Activated CD4-positive, alpha-beta T cell treated with anti-CD3 and anti-CD28 coated beads for 36 hours (primary cell): ENCODE measurements at places on chromosomes 5 and 9. TPM values are rescaled to one million over a fixed set of nuclear protein-coding genes. Genes with fewer than 3 reads are reported as not detected.

GRCh38 chr5:124274949-124275348 is 471.5 kb downstream of the ZNF608 start:
- DNase-seq: no peak
- no peak overlapping the region for H3K4me3 ChIP-seq
- H3K27ac ChIP-seq: no peak overlapping the region
- no peaks in the 10 kb centered on the region for H3K36me3 ChIP-seq

Gene SLC1A1
- 0.23 TPM for total RNA-seq

Gene PIP5KL1
- total RNA-seq: 2.8 TPM

GRCh38 chr9:37534412-37534811 is 41.8 kb downstream of the FBXO10 start:
- H3K27ac ChIP-seq: no peak overlapping the region
- no peaks in the 10 kb centered on the region for H3K36me3 ChIP-seq
- no peaks in the 10 kb centered on the region for H3K4me1 ChIP-seq

Gene ZDHHC11
- total RNA-seq: 8.5 TPM

- no peak overlapping the region for H3K4me3 ChIP-seq
- no peaks in the 10 kb centered on the region for H3K4me1 ChIP-seq
- no peak overlapping the region for H3K27ac ChIP-seq
- peaks cover 26% of the 10 kb centered on the region for H3K27me3 ChIP-seq
- no peaks in the 10 kb centered on the region for H3K36me3 ChIP-seq
These were observed 2.0 kb upstream of the GRXCR2 start for GRCh38 chr5:145874765-145875164.

Gene FREM1
- total RNA-seq: not detected

DNA sequence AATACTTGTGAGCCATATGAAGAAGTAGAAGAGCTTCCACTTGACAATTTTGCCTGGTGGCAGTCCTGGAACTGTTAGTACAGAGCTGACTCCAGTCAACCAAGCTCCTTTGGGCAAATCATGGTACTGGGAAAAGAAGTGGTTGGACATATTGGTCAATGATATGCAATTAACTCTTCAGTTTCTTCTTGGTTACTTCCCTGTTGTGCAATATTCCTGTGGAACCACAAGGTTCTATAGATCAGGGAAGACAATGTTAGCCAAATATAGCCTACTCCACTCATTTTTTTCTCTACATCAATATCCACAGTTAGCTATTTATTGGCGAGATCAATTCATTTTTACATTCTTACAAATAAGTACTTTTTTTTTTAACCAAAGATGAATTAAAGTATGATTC is 14.4 kb upstream of the GDA start:
- no peak overlapping the region for H3K4me3 ChIP-seq
- H3K27ac ChIP-seq: no peak overlapping the region
- no peaks in the 10 kb centered on the region for H3K4me1 ChIP-seq

DNA sequence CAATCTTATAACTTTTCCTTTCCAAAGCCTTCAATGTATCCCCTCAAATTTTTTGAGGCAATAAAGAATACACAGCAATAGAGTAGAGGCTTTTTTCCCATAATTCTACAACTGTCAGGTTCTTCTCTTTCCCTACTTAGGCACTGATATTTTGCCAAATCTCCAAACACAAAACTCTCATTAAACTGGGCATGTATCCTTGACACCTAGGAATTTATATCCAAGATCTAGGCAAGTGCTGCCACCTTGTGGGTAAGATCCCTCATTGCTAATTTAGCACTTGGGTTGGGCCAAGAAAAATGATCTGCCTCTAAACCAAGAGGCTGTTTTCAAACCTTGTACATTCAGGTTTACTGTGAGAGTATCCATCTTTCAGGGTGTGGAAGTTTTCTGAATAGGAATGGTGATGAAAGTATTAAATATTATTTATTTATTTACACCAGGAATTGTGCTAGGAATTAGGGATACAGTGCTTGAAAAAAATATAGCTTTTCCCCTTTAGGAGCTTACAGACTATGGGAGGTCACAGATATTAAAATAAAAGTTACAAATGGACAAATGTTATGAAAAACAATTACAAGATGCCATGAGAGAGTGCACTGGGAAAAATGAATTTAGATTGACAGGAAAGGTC is 17.6 kb downstream of the TSTD2 start:
- peak; percentile 72 for DNase-seq
- H3K27ac ChIP-seq: no peak overlapping the region
- H3K27me3 ChIP-seq: no peaks in the 10 kb centered on the region

- no peak for DNase-seq
- H3K27me3 ChIP-seq: peaks cover 75% of the 10 kb centered on the region
- no peak overlapping the region for H3K27ac ChIP-seq
- peaks cover 2% of the 10 kb centered on the region for H3K36me3 ChIP-seq
- H3K4me3 ChIP-seq: peak overlapping the region; percentile 62
These were observed 19.9 kb downstream of the CDKN2A start for GRCh38 chr9:21974343-21974721.

GRCh38 chr5:2544003-2544402 is 207.5 kb downstream of the IRX2 start:
- no peaks in the 10 kb centered on the region for H3K36me3 ChIP-seq
- H3K4me1 ChIP-seq: no peaks in the 10 kb centered on the region
- H3K27ac ChIP-seq: no peak overlapping the region
- H3K4me3 ChIP-seq: no peak overlapping the region

DNA sequence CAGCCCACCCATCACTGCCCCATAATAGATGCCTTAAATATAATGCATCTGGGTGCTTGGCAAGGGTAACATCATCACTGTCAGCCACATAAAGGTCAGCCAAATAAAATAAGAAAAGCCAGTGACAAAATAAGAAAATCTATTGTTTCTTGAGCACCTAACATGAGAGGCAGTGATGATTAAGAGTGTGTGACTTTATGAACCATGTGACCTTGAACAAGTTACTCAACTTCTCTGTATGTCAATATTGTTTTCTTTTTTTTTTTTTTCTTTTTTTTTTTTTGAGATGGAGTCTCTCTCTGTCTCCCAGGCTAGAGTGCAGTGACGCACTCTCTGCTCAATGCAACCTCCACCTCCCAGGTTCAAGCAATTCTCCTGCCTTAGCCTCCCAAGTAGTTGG is 98.7 kb downstream of the CDK5RAP2 start:
- H3K27ac ChIP-seq: no peak overlapping the region

GRCh38 chr9:87189006-87189405 is 241.7 kb upstream of the GAS1 start:
- no peaks in the 10 kb centered on the region for H3K36me3 ChIP-seq
- no peaks in the 10 kb centered on the region for H3K4me1 ChIP-seq
- peaks cover 26% of the 10 kb centered on the region for H3K27me3 ChIP-seq
- no peak overlapping the region for H3K27ac ChIP-seq
- no peak overlapping the region for H3K4me3 ChIP-seq

Gene PITX1
- total RNA-seq: 0.18 TPM

DNA sequence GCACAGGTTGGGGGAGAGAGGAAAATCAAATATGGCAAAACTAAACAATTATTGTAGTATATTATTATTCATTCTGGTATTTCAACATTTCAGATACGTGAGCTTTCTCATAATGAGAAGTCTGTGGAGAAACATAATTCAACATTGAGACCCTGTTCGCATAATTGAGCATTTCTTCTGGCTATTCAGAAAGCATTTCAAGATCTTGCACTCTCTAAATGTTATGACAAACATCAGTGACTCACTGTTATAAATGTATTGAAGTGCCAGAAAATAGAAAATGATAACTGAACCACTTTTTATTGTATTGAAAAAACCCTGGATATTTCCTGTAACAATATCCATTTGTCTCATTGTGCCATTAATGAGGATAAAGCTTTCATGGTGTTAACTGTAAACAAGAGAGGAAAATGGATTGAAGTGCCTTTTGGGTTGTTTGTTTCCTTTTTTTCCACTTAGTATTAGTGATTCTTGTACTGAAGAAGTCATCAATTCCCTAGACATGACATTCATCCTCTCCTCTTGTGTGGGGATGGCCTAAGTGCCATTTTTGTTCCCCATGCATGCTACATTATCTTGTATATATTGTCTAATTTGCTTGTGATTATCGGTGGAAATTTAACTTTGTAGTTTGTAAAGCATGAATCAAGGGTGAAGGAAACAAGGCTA is 124.6 kb downstream of the CAMK4 start:
- DNase-seq: no peak
- H3K36me3 ChIP-seq: peaks cover 41% of the 10 kb centered on the region
- H3K27me3 ChIP-seq: no peaks in the 10 kb centered on the region
- no peak overlapping the region for H3K27ac ChIP-seq
- H3K4me3 ChIP-seq: no peak overlapping the region

- H3K36me3 ChIP-seq: no peaks in the 10 kb centered on the region
- DNase-seq: no peak
- no peak overlapping the region for H3K27ac ChIP-seq
- H3K4me3 ChIP-seq: no peak overlapping the region
These were observed 158.3 kb downstream of the NR2F1-AS1 start for GRCh38 chr5:93422652-93423280.

DNA sequence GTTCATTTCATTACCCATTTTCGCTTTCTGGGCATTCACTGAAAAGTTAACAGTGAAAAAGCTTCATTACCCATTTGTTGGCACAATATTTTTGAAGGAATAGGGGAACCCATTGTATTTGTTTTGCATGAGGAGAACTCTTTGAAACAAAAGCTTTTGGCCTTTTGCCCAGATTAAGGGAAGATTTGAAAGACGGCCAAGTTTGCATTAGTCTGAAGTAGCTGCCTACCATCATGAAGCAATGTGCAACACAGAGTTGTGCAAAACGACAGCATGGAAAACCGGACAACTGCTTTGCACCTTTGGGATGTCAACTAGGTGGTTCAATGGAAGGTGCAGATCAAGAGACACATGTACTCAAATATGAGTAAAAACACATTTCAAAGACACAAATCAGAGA is 84.9 kb downstream of the TRPM3 start:
- H3K4me1 ChIP-seq: no peaks in the 10 kb centered on the region
- H3K27ac ChIP-seq: no peak overlapping the region
- H3K4me3 ChIP-seq: no peak overlapping the region
- no peak for DNase-seq
- H3K36me3 ChIP-seq: no peaks in the 10 kb centered on the region

DNA sequence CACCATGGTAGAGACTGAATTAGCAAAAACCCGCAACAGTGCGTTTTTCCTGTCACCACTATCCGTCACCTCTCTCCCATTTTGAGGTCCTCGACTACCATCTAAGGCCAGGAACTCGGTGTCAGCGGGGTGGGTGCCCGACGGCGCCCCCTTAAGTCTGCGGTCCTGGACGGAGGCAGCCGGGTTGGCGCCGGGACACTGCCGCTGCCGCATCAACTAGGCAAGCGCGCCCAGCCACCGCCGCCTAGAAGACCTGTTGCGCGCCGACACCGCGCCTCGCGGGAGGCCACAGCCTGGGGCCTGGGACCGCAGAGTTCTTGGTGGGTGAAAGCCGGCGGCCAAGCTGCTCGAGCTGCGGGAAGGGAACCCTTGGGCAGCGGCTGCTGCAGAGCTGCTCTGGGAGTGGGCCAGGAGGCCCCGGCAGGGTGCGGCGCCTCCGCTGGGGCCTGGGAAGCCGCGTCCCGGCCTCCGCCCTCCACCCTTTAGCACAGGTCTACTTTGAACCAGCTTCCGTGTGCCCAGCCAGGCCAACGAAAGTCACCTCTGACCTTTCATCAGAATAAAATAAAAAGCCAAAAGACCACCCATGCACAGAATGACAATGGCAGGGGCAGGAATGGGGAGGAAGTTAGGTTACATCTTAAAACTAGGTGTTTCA is 3.5 kb downstream of the FOXB2 start:
- peaks cover 31% of the 10 kb centered on the region for H3K4me1 ChIP-seq
- peaks cover 2% of the 10 kb centered on the region for H3K36me3 ChIP-seq
- peaks cover 56% of the 10 kb centered on the region for H3K27me3 ChIP-seq
- no peak overlapping the region for H3K27ac ChIP-seq
- H3K4me3 ChIP-seq: no peak overlapping the region
- DNase-seq: peak; percentile 32

Gene PTGDS
- total RNA-seq: not detected

Gene C9orf153
- 0.25 TPM for total RNA-seq

- H3K27me3 ChIP-seq: no peaks in the 10 kb centered on the region
- H3K36me3 ChIP-seq: peaks cover 6% of the 10 kb centered on the region
- no peak for DNase-seq
- no peaks in the 10 kb centered on the region for H3K4me1 ChIP-seq
- H3K4me3 ChIP-seq: no peak overlapping the region
These were observed 148.0 kb downstream of the ZSWIM6 start for GRCh38 chr5:61479850-61480614.

DNA sequence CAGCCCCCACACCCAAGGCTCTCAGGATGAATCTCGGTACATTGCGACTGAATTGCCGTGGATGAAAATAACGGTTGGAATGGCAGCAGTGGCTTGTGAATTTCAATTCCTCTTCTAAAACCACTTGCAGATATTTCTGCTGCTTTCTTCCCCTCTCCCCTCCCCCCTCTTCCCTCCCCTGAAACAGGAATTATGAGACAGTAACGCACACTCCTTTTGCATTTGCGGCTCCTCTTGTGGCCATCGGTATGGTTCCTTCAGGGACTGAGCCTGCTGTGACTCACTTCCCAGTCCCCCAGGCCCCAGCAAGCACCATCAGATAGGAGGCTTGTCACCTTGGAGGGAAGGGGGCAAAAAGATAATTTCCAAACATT is 9.7 kb downstream of the DCANP1 start:
- no peak overlapping the region for H3K4me3 ChIP-seq
- peaks cover 5% of the 10 kb centered on the region for H3K27me3 ChIP-seq
- H3K4me1 ChIP-seq: no peaks in the 10 kb centered on the region
- H3K27ac ChIP-seq: no peak overlapping the region

Gene GARNL3
- total RNA-seq: 2.5 TPM

Gene OR1N2
- total RNA-seq: not detected

DNA sequence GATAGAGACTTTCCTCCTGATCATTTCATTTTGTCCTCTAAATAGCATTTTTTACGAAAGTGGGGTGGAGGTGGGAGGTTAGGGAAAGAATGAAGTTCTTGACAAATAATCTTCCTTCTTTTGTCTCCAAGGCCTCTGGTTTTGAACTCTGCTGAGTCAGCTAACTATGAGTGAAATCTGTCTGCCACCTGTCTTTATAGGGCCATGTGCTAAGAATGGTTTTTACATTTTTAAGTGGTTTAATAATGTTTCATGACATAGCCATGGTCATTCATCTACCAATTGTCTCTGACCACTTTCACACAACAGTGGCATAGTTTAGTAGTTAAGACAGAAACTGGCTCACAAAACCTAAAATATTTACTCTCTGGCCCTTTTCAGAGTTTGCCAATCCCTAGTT is 7.6 kb downstream of the MAN2A1 start:
- no peak for DNase-seq
- H3K27me3 ChIP-seq: no peaks in the 10 kb centered on the region
- peaks cover 28% of the 10 kb centered on the region for H3K36me3 ChIP-seq
- no peak overlapping the region for H3K27ac ChIP-seq
- H3K4me3 ChIP-seq: no peak overlapping the region

GRCh38 chr9:89751079-89751825 is 146.4 kb downstream of the GADD45G start:
- H3K4me3 ChIP-seq: no peak overlapping the region
- H3K27ac ChIP-seq: no peak overlapping the region
- no peak for DNase-seq

DNA sequence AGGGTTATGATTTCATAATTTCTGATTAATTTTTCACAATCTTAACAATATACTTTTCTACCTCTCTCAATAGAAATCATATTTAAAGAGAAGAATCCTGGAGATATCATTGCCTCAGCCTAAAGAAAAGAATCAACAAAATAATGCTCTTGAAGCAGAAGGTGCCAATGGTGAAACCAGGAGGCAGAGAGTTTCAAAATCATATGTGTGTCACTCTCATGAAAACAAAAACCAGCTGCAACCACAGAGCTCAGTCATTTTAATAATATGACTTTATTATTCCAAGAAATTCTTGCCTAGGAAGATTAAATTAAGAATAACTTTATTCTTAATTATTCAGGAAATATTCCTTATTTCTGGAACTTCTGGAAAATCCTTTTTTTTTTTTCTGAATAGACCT is 266.8 kb upstream of the ACTBL2 start:
- peaks cover 17% of the 10 kb centered on the region for H3K27me3 ChIP-seq
- H3K4me1 ChIP-seq: peaks cover 4% of the 10 kb centered on the region
- no peak overlapping the region for H3K27ac ChIP-seq
- no peaks in the 10 kb centered on the region for H3K36me3 ChIP-seq
- H3K4me3 ChIP-seq: no peak overlapping the region

Gene DOCK2
- 198 TPM for total RNA-seq
